T-helper 2 cell treated with Interferon-gamma antibody and Interleukin-4, amounts not matched to agents 5 μg/mL and 100 μg/mL, for 36 hours (primary cell): ENCODE measurements at places on chromosomes 1 and 21.

DNA sequence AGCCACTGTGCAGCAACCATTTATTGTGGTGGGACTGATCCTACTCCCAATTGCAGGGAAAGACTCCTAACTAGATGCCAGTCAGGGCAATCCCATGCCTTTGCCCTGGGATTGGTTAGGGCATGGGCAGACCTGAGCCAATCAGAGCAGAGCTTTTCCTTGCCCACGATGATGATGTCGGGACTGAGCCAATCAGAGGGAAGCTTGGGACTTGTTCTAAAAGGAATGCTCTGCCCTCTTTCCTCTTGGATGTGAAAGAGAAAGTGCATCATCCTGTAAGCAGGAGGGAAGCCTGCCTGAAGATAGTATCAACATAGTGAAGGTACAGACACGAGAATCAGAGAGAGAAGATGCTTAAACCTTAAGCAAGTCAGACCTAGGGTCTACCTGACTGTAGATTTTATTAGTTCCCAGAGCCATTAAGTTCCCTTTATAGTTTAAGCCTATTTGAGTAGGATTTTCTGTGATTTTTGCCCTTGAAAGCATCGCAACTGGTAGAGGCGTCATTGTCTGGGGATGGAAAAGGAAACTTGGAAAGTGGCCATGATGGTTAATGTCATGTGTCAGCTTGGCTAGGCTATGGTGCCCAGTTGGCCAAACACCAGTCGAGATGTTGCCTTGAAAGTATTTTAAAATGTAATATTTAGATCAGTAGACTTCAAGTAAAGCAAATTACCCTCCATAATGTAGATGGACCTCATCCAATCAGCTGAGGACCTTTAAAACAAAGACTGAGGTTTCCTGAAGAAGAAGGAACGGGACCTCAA is 19.9 kb downstream of the IRF2BP2 start:
- DNase-seq: no peak

- no peak for DNase-seq
Observed at GRCh38 chr21:43191971-43192370, 23.2 kb downstream of the CRYAA start.

GRCh38 chr1:97331165-97331564 is 589.7 kb downstream of the DPYD start:
- DNase-seq: no peak

DNA sequence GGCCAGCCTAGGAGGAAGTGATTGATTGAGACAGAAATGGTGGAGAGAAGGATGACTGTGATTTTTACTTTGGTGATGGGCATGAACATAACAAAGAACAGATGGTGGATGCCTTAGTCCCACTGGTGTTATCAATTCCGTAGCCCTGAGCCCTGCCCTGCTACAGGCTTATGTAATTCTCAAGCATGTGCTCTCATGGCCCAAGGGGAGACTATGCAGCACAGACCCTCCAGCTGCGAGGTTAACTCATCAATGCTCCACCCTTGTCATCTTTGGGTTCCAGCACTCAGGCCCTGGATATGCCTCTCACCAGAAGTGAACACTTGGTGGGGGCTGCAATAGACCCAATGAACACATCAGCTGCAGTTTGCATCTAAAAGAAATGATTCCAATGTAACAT is 62.7 kb upstream of the LRRC8D start:
- no peak for DNase-seq

DNA sequence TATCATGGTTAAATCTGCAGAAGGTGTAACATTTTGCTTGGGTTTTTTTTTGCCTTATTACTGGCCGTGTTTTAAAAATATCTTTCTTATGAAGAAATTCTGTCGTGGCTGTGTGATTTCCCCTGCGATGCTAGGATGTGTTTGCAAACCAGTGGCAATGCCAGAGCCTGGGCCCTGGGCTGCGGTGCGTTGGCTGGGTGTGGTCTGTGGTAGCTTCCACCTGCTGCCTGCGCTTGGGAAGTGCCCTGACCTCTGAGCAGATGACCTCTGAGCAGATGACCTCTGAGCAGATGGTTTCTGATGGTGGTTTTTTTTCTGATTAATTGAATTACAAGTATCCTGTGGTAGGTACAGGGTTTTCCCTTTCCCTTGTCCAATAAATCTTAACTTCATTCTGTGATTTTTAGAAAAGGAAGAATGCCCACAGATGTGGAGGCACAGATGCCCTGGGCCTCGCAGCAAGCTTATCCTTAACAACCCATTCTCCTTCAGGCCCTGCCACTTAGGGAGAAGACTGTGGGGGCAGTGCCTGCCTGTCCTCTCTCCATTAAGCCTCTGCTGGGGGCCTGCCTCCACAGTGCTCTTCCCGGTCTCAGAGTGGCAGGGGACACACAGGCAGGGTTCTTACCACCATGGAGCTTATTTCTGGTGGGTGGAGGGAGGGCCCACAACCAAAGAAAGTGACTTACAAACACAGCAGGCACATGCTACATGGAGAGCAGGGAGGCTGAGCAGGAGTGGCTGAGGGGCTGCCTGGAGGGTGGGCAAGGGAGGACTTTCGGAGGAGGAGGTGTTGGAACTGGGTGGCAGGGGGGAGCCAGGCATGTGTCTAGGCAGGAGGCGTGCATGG is 81.7 kb downstream of the PCBP3 start:
- no peak for DNase-seq

DNA sequence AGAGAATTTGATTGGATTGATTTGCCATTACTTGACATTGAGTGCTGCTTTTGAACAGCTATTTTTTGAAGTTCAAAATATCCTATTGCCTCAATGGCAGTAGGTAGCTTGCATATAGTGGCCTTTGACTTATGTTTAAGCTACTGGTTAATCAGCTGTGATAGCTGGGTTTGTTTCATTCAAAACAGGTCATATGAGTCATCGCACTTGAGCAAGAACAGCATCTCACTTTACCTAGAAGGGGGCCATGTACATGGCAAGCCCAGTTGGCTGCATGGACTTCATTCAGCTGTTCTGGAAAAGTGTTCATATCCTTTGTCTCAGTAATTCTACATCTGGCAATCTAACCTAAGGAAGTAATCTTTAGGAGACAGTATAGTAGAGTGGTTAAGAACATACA is 29.0 kb upstream of the ARID1A start:
- no peak for DNase-seq

GRCh38 chr1:205907794-205908193 is 35.5 kb downstream of the SLC26A9 start:
- no peak for DNase-seq

DNA sequence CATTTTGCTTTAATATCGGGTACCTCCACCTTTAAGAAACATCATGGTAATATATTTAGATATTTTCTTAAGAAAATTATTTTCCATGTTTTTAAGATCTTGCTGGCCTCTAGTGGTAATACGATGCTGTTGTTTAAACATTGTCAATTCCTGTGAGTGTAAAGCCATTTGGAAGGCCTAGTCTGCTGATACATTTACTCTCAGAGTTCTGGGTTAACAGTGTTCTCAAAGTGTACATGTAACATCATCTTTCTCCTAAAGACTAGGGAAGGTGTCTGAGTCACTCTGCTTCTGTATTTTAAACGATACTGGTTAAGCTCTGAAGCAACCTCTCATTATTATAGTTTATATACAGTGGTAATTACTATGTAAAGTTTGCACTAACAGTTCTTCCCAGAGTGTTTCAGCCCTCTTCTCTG is 189.1 kb downstream of the RASAL2 start:
- no peak for DNase-seq

- no peak for DNase-seq
Observed at GRCh38 chr1:14255711-14256110, 342.8 kb upstream of the KAZN start.

DNA sequence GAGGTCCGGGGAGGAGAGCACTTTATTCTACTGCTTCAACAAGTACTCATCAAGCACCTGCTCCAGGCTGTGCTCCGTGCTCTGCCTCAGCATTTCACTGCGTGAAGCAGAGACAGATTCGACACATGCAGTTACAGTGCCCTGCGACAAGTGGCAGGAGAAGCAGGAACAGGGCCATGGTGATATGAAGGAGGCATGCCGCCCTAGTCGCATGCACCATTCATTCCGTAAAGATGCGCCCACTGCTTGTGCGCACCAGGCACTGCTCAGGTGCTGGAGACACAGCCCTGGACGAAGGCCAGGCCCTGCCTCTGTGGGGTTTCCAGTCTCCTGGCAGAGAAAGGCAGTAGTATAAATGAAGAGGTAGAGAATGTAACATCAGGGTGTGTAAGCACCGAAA is 206.6 kb downstream of the HIVEP3 start:
- DNase-seq: no peak

GRCh38 chr1:62809788-62810187 is 25.9 kb downstream of the ATG4C start:
- no peak for DNase-seq
